Bone marrow (tissue), 2 donors: ENCODE measurements at places on chromosomes 12 and 14.

GRCh38 chr12:17060260-17060659 is 454.3 kb upstream of the LMO3 start:
- no peak for DNase-seq

GRCh38 chr14:37948266-37948665 is 259.4 kb upstream of the SSTR1 start:
- no peak for DNase-seq

GRCh38 chr14:98189062-98189461 is 1082.9 kb downstream of the BCL11B start:
- no peak for DNase-seq

GRCh38 chr12:110271015-110271414 is 10.0 kb upstream of the ATP2A2 start:
- DNase-seq = no peak

GRCh38 chr14:64170181-64170580 is 124.0 kb downstream of the ESR2 start:
- DNase-seq = no peak

DNA sequence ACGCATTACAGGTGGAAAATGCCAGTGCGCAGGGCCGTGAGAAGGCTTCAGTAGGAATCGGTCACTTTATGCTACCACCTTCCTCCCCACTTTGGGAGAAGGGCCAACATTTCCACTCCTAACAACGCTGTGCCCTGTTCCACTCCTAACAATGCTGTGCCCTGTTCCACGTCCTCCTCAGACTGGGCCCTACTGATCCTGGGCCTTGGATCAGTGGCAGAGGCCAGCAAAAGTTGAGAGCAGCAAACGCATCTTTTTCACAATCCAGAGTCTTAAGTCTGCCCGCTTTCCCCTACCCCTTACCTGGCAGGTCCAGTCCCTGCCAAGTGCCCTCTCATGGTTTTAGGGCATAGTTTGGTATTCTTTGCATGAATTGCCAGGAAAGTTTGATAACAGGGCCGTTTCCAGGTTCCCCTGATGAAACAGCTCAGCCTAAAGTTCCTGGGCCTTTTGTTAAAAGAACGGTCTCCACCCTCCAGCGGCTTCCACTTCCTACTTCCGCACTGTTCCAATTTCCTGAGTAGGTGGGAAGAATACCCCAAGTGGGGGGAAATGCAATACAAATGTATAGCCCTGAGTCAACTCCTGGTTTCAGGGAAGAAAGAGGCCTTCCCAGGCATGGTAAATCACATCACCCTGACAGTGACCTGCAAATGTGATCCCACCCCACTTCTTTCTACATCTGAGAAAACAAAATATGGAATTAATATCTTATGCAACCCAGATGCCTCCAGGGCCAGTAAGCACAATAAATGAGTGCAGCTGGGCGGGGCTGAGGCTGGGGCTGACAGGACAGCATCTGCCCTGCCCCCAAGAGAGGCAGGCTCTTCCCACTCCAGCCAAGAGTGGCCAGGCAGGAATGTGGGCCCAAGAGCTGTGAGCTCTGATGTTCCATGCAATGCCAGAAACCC is 15.0 kb downstream of the KCTD10 start:
- DNase-seq = no peak

DNA sequence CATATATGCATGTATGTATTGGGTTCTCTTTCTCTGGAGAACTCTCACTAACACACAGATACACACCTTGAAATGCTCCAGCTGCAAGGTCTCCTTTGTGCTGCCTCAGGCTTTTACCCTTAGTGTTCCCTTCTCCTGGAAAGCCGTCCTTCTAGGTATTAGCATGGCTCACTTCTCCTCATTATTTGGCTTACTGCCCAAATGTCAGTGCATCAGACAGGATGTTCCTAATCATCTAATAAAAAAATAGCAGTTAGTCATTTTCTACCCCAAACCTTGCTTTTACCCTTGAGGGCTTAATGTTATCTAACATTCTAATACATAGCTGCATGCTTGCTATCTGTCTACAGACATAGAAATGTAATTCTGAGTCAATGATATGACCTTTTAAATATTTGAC is 109.0 kb upstream of the SLC16A7 start:
- no peak for DNase-seq

- DNase-seq = no peak
Measured at GRCh38 chr12:82089369-82090121, 268.6 kb downstream of the CCDC59 start.

GRCh38 chr14:101223561-101224162 is 320.1 kb upstream of the RTL1 start:
- DNase-seq = no peak

GRCh38 chr12:38282886-38283285 is 33.7 kb upstream of the ALG10B start:
- DNase-seq = no peak

DNA sequence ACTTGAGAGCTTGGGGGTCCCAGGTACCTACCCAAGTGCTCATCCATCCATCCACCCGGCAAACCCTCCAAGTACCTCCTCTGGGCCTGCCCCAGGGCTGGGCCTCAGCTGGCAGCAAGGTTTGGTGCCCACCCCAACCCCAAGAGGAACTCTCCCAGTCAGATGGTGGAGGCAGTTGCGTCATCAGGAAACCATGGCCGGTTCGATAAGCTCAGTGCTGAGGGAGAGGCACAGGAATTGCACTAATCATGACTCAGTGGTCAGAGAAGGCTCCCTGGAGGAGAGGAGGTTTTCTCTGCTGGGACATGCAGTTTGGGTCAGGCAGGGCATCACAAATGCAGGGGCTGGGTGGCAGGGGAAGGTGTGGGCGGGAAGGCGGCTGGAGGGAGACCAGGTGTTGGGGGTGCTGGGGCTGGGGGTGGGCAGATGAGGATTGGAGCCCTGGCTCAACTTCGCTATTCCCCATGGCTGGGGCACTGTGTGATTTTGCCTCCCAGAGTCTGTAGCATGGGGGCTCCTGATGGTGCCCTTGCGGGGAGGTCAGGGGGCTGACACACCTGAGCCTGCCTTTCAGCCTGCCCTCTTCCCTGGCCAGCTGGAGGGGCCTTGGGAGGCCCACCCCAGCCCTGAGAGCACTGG is 32.2 kb downstream of the SH2B3 start:
- DNase-seq = no peak

DNA sequence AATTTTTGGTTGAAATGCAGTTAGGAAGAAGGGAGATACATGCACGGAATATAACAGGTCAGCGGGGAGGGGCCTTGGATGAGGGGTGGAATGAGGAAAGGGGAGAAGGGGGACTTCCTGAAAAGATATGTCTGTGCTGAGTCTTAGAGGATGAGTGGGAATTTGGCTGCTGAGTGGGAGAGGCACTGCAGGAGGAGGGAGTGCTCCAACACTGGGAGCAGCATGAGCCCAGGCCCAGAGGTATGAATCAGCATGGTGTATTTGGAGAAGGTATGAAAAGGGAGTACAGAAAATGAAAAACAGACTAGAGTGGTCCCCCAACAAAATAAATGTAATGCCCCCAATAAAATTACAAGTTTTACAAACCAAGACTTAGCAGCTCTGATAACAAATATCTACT is 394.4 kb downstream of the IPO8 start:
- no peak for DNase-seq

GRCh38 chr12:69524755-69525469 is 54.7 kb downstream of the FRS2 start:
- DNase-seq = no peak

- DNase-seq = no peak
Measured at GRCh38 chr12:13961971-13962370, 19.4 kb downstream of the GRIN2B start.
